ENCODE measurements at places on chromosomes 6 and 20. TPM values are rescaled to one million over a fixed set of nuclear protein-coding genes. Genes with fewer than 3 reads are reported as not detected.

DNA sequence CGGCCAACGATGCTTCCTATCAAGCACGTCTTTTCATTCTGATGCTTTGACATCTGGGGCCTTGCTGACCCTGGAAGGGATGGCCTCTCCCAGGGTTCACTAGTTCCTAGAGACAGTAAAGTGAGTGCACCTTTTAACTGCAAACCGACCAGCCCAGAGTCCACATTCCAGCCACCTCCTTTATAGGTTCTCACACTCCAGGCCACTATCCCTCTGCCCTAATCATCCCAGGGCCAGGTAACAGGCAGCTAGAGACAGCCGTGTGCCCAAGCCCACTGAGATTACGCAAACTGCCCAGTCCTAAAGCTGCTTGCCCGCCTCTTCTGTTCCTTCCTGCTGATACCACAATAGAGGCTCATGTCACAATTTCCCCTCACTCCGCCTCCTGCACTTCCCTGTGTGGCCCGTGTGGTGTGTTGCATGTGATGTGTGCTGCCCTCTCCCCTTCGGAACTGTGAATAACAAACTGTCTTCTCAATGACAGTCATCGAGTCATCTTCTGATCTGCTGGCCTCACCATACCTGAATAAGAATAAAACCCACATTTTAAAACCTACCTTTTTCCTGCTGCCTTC lies 123.7 kb upstream of the EXOC2 start:
- peak overlapping the region; percentile 22 for H3K27ac ChIP-seq
- H3K4me1 ChIP-seq: peaks cover 10% of the 10 kb centered on the region
- peak overlapping the region; percentile 25 for H3K4me3 ChIP-seq
- peaks cover 14% of the 10 kb centered on the region for H3K27me3 ChIP-seq

DNA sequence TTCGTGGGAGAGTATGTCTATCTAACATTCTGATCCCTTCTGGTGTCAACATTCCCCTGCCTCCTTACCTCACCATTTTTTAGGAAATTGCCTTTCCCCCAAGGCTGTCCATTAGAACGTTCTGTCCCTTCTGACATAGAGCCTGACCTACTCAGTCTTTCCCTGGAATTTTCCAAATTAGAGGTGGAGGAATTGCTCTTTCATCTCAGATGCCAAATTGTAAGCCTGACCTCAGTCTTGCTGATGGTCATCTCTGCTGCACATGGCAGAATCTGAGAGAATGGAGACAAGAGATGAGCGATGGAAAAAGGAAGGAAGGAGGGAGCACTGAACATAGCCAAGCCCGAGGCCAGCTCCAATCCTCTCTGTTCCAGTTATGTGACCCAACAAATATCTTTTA lies 5.4 kb upstream of the GCM1 start:
- DNase-seq: no peak
- no peaks in the 10 kb centered on the region for H3K4me1 ChIP-seq
- H3K36me3 ChIP-seq: no peaks in the 10 kb centered on the region
- no peak overlapping the region for H3K27ac ChIP-seq
- H3K4me3 ChIP-seq: no peak overlapping the region
- H3K27me3 ChIP-seq: no peaks in the 10 kb centered on the region

GRCh38 chr6:4164456-4164855 lies 29.1 kb upstream of the ECI2 start:
- peaks cover 6% of the 10 kb centered on the region for H3K27me3 ChIP-seq
- H3K36me3 ChIP-seq: no peaks in the 10 kb centered on the region
- no peak for DNase-seq

DNA sequence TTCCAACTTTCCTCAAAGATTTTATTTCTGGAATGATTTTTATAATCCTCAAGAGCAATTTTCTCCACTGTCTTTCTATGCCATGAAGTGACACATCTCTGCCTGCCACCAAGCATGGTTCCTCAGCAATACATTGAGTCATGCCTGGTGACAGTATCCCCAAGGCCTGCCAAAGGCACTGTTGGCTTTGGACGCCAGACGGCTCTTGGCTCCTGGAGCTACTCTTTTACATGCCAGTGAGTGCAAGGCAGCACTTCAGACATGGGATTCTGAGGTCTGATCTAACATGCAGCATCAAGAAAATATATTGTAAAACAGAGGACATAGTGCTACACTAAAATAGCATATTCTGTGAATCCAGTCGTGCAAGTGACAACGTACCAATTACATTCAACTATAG lies 20.1 kb upstream of the PLEKHG1 start:
- DNase-seq: no peak
- no peaks in the 10 kb centered on the region for H3K36me3 ChIP-seq
- H3K4me1 ChIP-seq: peaks cover under 1% of the 10 kb centered on the region
- no peak overlapping the region for H3K4me3 ChIP-seq

- DNase-seq: no peak
- H3K4me1 ChIP-seq: peaks cover 2% of the 10 kb centered on the region
- no peak overlapping the region for H3K4me3 ChIP-seq
- H3K27ac ChIP-seq: peak overlapping the region; percentile 6
These were observed 148.3 kb upstream of the STXBP5 start for GRCh38 chr6:147055821-147056392.

DNA sequence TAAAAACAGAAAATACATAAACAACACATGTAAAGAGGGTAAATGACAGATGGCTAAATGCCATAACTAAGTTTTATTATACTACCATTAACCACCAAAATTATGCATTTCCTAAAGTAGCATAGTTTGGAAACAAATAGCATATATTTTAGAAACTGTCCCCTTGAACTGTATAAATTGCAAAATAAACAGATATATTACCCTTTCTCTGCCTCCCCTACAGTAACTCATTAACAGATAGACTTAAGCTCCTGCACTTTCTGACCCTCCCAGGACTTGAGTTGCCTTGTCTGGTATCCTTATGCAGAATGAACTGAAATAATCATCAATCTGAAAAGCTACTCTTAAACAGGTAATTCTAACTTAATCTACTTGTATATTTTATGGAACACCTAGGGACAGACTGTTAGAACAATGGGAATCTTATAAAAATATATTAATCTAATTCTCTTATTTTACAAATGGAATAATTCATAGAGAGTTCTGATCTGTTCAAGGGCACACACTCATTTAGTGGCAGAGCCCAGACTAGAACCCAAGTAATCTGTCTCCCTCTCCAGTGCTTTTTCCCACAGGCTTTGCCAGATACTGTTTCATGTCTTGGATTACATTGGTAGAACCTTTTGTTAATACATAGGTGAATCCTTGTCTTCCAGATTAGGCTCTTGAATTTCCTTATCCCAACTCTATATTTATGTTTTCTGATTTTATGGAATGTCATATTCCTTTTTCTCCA lies 50.6 kb upstream of the LOC128125822 start:
- no peak overlapping the region for H3K4me3 ChIP-seq
- peaks cover 18% of the 10 kb centered on the region for H3K4me1 ChIP-seq
- H3K27ac ChIP-seq: no peak overlapping the region
- peaks cover 9% of the 10 kb centered on the region for H3K36me3 ChIP-seq

- no peak overlapping the region for H3K4me3 ChIP-seq
- no peaks in the 10 kb centered on the region for H3K4me1 ChIP-seq
- H3K27ac ChIP-seq: no peak overlapping the region
- H3K27me3 ChIP-seq: no peaks in the 10 kb centered on the region
- no peaks in the 10 kb centered on the region for H3K36me3 ChIP-seq
These were observed 693.0 kb upstream of the MAP3K7 start for GRCh38 chr6:91279740-91280493.

GRCh38 chr6:46000905-46001304 lies 14.8 kb downstream of the CLIC5 start:
- no peak overlapping the region for H3K4me3 ChIP-seq
- H3K27me3 ChIP-seq: no peaks in the 10 kb centered on the region
- DNase-seq: no peak
- H3K27ac ChIP-seq: no peak overlapping the region

GRCh38 chr6:32148289-32149091 lies 3.2 kb downstream of the PRRT1 start:
- peak; percentile 78 for DNase-seq
- peaks cover 30% of the 10 kb centered on the region for H3K4me1 ChIP-seq
- H3K27ac ChIP-seq: peak overlapping the region; percentile 67
- H3K27me3 ChIP-seq: peaks cover 43% of the 10 kb centered on the region
- H3K36me3 ChIP-seq: no peaks in the 10 kb centered on the region

DNA sequence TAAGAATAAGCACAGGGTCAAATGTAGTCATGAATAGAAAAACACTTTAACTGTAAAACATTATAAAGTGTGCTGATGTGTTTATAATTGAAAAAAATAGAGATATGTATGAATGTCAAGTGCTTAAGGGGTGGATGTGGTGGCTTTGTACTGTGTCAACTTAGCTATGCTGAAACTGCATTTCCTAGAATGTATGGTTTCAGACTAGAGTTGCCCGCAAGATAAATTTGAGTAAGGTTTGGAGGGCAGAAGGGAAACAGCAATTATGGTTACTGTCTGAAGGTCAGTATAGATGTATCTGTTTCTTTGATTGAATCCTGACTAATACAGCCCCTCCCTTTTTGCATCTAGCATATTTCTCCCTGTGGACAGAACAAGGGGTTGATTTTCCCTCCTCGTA lies 288.1 kb upstream of the MOCS1 start:
- H3K4me3 ChIP-seq: no peak overlapping the region
- no peaks in the 10 kb centered on the region for H3K27me3 ChIP-seq
- no peaks in the 10 kb centered on the region for H3K36me3 ChIP-seq
- no peak overlapping the region for H3K27ac ChIP-seq

- H3K36me3 ChIP-seq: peaks cover 10% of the 10 kb centered on the region
- H3K4me1 ChIP-seq: peaks cover 45% of the 10 kb centered on the region
- H3K27ac ChIP-seq: no peak overlapping the region
- no peak overlapping the region for H3K4me3 ChIP-seq
These were observed 1.2 kb upstream of the CALHM6 start for GRCh38 chr6:116459927-116460326.

DNA sequence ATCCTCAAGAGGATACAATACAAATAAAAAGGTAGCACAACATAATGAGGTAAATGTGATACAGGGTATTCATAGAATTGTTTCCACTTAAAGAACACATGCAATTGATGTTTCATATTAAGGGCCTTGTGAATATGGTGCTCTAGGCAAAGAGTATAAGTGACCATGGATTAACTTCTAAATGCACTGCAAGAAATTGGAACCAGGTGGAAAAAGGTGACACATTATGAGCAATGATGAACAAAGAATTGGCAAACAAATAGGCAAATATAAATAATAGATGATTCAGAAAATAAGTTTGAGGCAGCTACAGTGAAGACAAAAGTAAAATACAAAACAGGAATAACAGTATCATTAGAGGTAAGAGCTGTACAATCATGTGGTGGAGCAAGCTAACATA lies 192.0 kb downstream of the GRIK2 start:
- no peak for DNase-seq
- H3K27ac ChIP-seq: no peak overlapping the region
- no peaks in the 10 kb centered on the region for H3K4me1 ChIP-seq
- H3K27me3 ChIP-seq: no peaks in the 10 kb centered on the region
- H3K4me3 ChIP-seq: no peak overlapping the region

DNA sequence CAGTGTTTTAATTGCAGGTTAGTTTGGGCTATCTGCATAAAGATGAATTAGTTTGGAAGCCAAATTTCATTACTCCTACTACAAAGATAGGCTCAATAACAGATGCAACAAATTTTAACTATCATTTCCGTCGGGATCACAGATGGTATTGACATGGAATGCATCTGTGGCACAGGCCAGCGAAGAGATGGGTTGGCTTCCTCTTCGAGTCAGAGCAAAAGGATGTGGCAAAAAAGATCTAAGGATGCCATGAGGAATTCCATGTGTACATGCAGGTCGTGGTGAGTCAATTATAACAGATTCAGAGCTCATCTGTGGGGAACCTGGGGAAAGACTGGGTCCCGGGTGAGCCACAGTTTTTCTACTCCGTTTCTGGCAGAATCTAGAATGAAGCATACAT lies 83.0 kb upstream of the CITED2 start:
- H3K27ac ChIP-seq: no peak overlapping the region
- no peaks in the 10 kb centered on the region for H3K36me3 ChIP-seq
- peaks cover 5% of the 10 kb centered on the region for H3K27me3 ChIP-seq
- DNase-seq: no peak
- H3K4me1 ChIP-seq: no peaks in the 10 kb centered on the region

DNA sequence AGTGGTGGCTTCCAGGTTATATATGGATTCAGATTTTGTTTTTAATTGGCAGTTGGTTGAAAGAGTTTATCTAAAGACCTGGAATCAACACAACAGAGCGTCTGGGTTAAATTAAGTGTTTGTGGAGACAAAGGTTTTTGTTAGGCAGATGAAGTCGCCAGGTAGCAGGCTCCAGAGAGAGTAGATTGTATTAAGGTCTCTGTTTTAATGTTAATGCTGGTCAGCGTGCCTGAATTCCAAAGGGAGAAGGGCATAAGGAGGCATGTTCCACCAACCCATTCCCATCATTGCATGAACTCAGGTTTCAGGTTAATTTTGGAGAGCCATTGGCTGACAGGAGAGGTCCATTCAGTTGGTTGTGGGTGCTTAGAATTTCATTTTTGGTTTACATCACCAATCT lies 744.1 kb upstream of the GJE1 start:
- H3K36me3 ChIP-seq: no peaks in the 10 kb centered on the region
- H3K4me1 ChIP-seq: no peaks in the 10 kb centered on the region
- H3K27ac ChIP-seq: no peak overlapping the region
- no peak for DNase-seq
- no peak overlapping the region for H3K4me3 ChIP-seq

DNA sequence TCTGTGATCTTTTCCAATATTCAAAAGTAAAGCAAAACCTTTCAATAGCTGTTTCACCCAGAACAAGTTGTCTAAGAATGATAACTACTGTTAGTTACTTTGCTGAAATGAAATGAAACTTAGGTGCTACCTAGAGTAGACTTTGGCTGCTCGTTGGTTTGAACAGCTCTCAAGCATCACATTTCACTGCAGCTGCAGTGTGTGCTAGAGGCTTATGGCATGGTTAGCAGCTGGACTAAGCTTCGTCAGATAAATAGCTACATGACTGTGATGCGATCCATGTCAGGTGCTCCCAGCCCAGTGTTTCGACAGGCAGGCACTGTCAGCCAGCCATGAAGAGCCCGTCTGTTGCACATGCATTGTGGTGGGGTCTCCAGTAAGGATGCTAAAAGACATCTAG lies 201.1 kb downstream of the TFAP2B start:
- H3K27me3 ChIP-seq: no peaks in the 10 kb centered on the region
- no peak overlapping the region for H3K27ac ChIP-seq
- H3K4me1 ChIP-seq: no peaks in the 10 kb centered on the region
- no peak for DNase-seq
- no peak overlapping the region for H3K4me3 ChIP-seq
- H3K36me3 ChIP-seq: no peaks in the 10 kb centered on the region

- no peaks in the 10 kb centered on the region for H3K36me3 ChIP-seq
- no peak overlapping the region for H3K4me3 ChIP-seq
- H3K4me1 ChIP-seq: no peaks in the 10 kb centered on the region
- no peaks in the 10 kb centered on the region for H3K27me3 ChIP-seq
- no peak overlapping the region for H3K27ac ChIP-seq
These were observed 276.7 kb downstream of the ADGRB3 start for GRCh38 chr6:68911811-68912210.

The LST1 gene
- total RNA-seq: 91.8 TPM

The ADGRB3 gene
- total RNA-seq: not detected

The BTBD3 gene
- total RNA-seq: 4.9 TPM

The PTGIS gene
- total RNA-seq: 0.37 TPM

The IL17F gene
- not detected for total RNA-seq

The CD83 gene
- total RNA-seq: 11.5 TPM
